ENCODE measurements at places on chromosomes 12 and 14.

GRCh38 chr12:54442099-54442498, 23.0 kb upstream of the ITGA5 start:
- no peak for DNase-seq

DNA sequence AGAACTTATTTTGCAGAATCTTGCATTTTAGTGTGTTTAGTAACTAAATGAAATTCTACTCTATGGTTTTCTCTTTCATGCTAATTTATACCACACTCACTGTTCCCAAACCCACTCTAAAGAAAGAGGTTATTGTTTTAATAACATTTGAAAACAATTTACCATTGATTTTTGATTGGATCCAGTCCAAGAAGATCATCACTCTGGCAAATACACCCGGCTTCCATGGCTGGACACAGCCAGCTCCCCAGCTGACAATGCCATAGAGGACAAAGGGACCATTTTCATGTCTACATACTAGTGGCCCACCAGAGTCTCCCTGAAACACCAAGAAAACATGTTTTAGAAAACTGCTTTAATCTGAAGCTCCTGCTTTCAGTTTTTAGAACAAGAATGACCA, 42.4 kb downstream of the OVCH1 start:
- no peak for DNase-seq

- no peak for DNase-seq
These were observed 1.4 kb downstream of the HECTD4 start for GRCh38 chr12:112380663-112381405.

DNA sequence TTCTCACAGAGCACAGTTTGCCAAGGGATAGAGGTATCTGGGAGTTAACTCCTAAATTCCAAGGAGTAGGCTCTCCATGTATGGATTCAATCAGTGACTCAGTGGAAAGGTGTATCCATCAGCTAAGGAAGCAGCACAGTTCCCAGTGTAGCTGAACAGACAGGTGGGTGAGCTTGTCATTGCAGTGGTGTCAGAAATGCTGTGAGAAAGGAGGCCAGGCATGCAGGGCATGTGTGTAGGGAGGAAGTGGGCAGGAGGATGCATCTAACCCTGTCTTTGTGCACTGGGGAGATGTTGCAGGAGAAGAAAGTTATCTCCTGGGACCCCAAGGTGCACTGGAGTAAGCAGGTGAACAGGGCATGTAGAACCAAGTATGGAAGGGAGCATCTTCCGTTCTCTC, 539.0 kb downstream of the VRK1 start:
- no peak for DNase-seq

DNA sequence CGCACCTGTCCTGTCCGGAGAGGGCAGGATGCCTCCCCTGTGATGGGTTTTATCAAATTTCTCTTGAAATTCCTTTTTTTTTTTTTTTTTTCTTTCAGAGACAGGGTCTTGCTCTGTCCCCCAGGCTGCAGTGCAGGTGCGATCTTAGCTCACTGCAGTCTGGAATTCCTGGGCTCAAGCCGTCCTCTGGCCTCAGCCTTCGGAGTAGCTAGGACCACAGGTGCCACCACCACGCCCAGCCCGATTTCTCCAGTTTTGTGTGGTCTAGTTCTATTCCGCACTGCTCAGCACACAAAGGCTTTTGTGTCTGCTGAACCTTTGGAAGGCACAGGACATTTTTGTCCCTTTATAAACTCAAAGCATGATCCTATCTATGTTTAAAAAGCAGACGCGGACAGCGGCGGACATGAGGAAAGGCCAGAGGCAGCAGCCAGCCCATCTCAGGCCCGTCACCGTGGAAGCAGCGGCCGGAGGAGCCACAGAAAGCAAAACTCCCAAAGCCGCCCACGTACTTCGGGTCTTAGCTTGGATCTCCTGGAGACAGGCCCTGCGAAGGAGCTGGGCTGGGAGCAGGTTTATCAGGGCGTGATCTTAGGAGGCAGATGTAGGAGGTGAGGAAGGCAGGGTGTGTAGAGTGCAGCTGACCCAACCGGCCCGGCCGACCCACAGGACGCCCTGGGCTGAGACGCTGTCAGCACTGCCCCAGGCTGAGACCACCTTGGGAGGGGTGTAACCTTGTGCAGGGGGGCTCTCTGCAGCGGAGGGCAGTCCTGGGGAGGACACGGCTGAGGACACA, 30.9 kb upstream of the FBRSL1 start:
- DNase-seq = no peak

- DNase-seq = no peak
These were observed 496.9 kb upstream of the TMEM132C start for GRCh38 chr12:127770118-127770517.

DNA sequence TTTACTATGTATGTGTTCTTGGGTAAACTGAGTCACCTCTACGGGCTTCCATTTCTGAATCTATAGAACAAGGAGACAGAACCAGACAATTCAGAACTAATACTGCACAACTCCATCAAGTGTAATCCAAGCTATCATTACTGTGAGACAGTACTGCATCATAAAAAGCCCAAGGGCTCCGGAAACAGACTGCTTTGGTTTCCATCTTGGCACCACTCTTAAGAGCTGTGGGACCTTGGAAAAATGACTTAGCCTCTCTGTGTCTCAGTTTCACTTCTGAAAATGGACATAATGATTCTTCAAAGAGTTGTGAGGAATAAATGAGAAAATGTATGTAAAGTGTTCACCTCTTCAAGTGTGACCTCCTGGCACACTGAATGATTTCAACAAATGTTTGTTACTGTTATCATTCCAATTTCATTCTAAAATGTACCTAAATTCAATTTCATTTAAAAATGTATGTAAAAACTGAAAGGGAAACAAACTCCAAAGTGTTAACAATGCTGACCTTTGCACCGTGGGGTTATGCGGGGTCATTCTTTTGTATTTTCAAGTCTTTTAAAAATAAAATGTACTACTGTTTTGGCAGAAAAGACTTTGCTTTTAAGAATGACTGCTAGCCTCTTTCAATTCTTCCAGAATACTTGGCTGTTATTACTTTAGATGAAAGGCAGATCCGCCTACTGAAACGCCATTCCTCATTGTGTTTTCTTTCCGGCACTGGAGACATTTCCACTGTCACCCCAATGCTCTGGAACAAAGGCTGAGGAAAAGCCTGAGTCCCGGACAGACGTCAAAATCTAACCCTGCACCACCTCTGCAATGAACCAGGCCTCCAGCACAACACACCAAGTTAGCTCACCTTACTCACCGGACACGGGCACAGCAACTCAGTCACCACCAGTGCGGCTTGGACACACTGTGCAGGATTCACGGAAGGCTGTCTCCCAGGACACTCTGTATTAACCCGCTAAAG, 62.8 kb downstream of the TMCC3 start:
- no peak for DNase-seq

DNA sequence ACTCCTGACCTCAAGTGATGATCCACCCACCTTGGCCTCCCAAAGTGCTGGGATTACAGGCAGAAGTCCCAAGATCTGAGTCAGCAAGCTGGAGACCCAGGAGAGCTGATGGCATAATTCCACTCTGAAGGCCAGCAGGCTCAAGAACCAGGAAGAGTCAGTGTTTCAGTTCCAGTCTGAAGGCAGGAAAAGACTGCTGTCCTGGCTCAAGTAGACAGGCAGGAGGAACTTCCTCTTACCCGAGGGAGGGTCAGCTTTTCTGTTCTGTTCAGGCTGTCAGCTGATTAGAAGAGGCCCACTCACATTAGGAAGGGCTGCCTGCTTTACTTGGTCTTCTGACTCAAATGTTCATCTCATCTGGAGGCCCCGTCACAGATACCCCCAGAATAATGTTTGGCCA, 206.0 kb upstream of the MYL2 start:
- no peak for DNase-seq

- no peak for DNase-seq
These were observed 6.5 kb downstream of the TTC7B start for GRCh38 chr14:90809530-90810312.

DNA sequence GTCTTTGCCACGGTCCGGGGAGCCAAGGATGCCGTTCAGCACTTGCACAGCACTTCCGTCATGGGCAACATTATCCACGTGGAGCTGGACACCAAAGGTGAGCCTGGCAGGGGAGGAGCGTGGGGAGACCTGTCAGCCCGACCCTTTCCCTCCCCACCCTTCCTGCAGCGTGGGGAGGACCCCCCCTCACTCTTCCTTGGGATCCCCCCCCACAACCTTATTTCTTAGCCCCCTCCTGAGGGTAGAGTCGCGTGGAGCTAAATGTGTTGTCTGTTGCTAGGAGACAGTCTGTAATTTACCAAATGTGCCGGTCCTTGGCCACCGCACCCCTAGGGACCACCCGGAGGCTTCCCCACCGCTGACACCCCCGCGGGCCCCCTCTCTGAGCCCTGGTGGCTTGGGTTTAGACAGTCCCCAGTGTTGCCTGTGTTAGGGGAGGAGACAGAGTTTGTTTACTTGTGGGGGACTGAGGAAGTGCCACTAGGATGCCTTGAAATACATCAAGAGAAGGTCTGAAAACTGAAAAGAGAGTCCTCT, 2.3 kb downstream of the SETD1B start:
- no peak for DNase-seq

DNA sequence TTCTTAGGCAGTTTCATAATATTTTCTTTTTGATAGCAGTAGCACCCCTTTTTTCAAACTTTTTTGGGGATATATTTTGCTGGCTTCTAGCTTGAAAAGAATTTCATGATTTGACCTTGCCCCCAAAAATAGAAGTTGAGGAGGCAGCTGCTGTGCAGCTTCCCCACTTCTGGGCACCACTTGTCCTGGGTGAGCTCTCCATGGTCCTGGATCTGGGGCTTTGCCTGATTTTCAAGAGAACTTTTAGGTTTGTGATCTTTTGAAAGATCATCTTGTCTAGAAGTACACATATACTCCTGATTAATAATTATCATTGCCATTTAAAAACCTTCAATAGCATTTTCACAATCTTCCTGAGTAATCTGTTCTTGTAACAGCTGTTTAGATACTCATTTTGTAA, 271.6 kb downstream of the NPAS3 start:
- DNase-seq = peak; percentile 14

GRCh38 chr12:17528394-17528793, 561.6 kb downstream of the RERGL start:
- no peak for DNase-seq

GRCh38 chr12:106127338-106128126, 11.2 kb downstream of the NUAK1 start:
- DNase-seq = peak; percentile 66

GRCh38 chr12:115398311-115398781, 714.4 kb upstream of the TBX3 start:
- no peak for DNase-seq

DNA sequence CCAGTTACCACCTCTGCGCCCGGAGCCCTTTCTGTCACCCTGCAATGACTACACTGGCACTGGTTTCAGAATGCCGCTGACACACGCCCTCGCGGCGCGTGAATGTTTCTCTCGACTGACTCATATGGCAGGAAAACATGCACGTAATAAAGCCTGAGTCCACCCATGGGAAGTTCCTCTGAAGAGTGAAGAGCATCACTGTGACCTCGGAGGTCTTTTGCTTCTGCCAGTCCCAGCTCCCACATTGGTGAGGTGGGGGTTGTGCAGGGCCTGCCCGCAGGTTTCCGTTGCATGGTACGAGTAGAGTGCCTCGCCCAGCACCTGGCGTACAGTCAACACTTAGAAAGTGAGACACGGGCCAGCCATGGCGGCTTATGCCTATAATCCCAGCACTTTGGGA, 11.1 kb upstream of the SLC6A12 start:
- no peak for DNase-seq

DNA sequence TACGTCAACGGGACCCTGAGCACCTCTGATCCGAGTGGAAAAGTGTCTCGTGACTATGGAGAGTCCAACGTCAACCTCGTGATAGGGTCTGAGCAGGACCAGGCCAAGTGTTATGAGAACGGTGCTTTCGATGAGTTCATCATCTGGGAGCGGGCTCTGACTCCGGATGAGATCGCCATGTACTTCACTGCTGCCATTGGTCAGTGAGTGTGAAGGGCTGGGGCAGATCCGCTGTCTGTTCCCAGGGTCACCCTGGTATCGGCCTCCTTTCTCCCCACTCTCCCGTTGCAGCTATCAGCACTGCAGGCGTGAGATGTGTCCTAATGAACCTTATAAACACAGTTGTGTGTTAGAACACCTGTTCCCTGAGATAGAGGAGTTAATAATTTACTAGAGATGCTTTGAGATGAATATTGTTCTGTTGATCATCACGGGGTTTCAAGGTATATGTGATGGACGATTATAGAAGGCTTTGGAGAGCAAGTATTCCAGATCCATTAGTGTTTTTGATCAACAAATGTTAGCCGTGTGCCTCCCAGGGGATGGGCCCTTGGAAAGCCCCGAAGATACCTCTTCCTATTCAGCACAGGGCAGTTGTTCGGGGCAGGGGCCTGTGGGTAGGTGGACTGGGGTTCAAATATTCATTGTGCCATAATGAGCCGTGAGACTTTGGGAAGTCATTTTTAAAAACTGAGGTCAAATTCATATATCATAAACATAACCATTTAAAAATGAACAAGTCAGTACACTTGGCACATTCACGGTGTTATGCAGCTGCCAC, 33.6 kb downstream of the ADGRD1 start:
- no peak for DNase-seq

- no peak for DNase-seq
These were observed 105.5 kb downstream of the PTPRR start for GRCh38 chr12:70815056-70815455.

DNA sequence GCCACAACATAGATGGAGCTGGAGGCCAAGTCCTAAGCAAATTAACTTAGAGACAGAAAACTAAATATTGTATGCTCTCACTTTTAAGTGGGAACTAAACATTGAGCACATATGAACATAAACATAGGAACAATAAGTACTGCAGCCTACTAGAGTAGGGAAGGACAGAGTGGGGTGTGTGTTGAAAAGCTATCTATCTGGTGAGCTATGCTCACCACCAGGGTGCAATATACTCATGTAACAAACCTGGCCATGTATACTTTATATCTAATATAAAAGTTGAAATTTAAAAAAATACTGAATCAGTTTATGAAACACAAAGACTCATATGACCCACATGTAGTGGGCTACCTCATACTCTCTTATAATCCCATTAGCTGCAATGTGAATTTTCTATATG, 1305.0 kb downstream of the LRFN5 start:
- no peak for DNase-seq

DNA sequence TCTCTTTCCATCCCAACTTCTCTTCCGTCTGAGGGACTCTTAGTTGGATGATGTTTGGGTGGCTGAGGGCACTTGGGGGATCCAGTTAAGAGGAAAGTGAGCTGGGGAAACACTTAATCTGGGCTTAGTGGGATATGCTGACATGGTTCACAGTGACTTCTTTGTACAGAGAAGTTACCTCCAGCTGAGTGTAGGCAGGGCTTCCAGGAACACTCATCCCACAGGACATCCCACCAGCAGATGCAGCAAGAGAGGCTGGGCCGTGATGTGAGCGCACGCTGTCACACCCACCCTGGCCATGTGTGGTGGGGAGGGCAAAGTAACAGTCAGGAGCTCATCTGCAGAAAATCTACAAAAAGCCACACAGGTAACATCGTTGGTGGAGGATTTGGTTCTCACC, 832 bp upstream of the CACNA2D4 start:
- DNase-seq = no peak

- DNase-seq = no peak
These were observed 4.5 kb downstream of the NOVA1 start for GRCh38 chr14:26593357-26593756.
